ENCODE measurements at places on chromosomes 3 and 15. TPM values are rescaled to one million over a fixed set of nuclear protein-coding genes. Genes with fewer than 3 reads are reported as not detected.

Gene SPSB4
- not detected for total RNA-seq

Gene ALAS1
- total RNA-seq = 61.3 TPM

Gene FBXW12
- not detected for total RNA-seq

Gene ANKUB1
- total RNA-seq = not detected

Gene SPATA12
- 0.13 TPM for total RNA-seq

Gene RTP1
- total RNA-seq = not detected

Gene CTXND1
- not detected for total RNA-seq

Gene SHC4
- total RNA-seq = 0.30 TPM

Gene NRROS
- total RNA-seq = 10.2 TPM

Gene SAXO2
- total RNA-seq = 2.7 TPM

Gene SLC9C1
- not detected for total RNA-seq

Gene AGBL1
- not detected for total RNA-seq

Gene CFAP100
- not detected for total RNA-seq

Gene TBC1D2B
- 24.8 TPM for total RNA-seq

Gene FAM43A
- 241 TPM for total RNA-seq

Gene GOLGA8Q
- total RNA-seq = not detected

Gene MNS1
- 1.3 TPM for total RNA-seq

Gene FAM174B
- total RNA-seq = 6.3 TPM

Gene TGM4
- 0.07 TPM for total RNA-seq

Gene ACY1
- total RNA-seq = 24.9 TPM

Gene TRIM69
- total RNA-seq = 17.3 TPM

Gene GTF2E1
- total RNA-seq = 12.2 TPM

Gene C3orf49
- not detected for total RNA-seq

Gene MKRN3
- total RNA-seq = not detected

Gene UBXN7
- 5.9 TPM for total RNA-seq

Gene CLDN1
- total RNA-seq = 11.3 TPM

Gene SLC9A9
- total RNA-seq = 1.5 TPM

Gene SLC2A2
- total RNA-seq = not detected

Gene SKOR1
- not detected for total RNA-seq

Gene DUOX1
- total RNA-seq = not detected

All from mammary microvascular endothelial cell (primary cell).